Endothelial cell of umbilical vein (primary cell): ENCODE measurements at places on chromosomes 5 and 9. TPM values are rescaled to one million over a fixed set of nuclear protein-coding genes. Genes with fewer than 3 reads are reported as not detected.

Gene ZNF354C
- 4.7 and 5.0 TPM in 2 replicates for total RNA-seq

Gene SH3GLB2
- total RNA-seq, result 55.8 and 58.8 TPM in 2 replicates

Gene HEMGN
- not detected in 2 replicates for total RNA-seq

Gene LHX2
- not detected in 2 replicates for total RNA-seq

Gene PCDHB2
- 0.23 and 0.58 TPM in 2 replicates for total RNA-seq

Gene KCNV2
- total RNA-seq, result not detected in 2 replicates

Gene FOXD4L4
- 0.15 and 0.39 TPM in 2 replicates for total RNA-seq

Gene ANKRD34B
- total RNA-seq, result not detected in 2 replicates

Gene IFNA13
- not detected in 2 replicates for total RNA-seq

Gene FOXD1
- total RNA-seq, result 0.14 and 0.20 TPM in 2 replicates

Gene SGTB
- total RNA-seq, result 14.1 and 16.4 TPM in 2 replicates

Gene CHMP5
- 54.5 and 55.8 TPM in 2 replicates for total RNA-seq

Gene QRFP
- not detected in 2 replicates for total RNA-seq

Gene BTNL3
- not detected in 2 replicates for total RNA-seq
